Astrocyte of the cerebellum (primary cell): ENCODE measurements at places on chromosomes 2 and 18.
A peak's percentile ranks its signal among the peaks of the same experiment; 100 is the strongest.

DNA sequence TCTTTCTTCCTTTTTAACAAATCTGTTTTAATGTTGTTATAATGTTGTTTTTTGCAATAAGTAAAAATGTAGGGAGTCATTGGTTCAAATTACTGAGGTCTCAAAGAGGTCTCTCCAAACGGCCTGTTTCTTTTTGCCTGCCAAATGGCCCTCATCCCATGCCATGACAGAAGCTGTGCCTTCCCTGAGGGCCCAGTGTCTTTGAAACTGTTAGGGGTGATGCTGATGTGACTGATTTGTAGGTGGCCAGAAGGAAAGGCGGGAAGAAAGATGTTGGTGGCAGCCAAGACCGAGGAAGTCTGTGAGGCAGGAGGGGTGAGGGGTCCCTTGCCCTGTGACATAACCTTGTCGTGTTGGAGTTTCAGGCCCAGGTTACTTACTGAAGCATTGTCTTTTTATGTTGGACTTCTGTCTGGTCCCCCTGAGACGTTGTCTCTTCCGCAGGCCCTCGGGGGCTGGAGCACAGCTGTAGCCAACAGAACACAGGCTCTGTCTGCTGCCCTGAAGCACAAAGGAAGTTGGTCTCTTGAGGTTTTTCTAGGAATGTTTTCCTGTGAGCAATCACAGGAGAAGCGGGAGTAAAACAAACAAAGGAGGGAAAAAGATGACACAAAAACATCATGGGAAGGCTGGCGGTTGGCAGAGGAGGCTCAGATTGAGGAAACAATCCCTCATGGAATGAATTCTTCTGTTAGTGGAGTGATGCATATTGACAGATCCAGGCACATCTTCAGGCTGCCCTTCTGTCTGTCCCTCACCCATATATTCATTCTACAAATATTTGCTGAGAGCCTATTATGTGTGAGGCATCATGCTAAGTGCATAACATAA, 4.9 kb upstream of the ST3GAL5 start:
- peak; percentile 61 for DNase-seq

DNA sequence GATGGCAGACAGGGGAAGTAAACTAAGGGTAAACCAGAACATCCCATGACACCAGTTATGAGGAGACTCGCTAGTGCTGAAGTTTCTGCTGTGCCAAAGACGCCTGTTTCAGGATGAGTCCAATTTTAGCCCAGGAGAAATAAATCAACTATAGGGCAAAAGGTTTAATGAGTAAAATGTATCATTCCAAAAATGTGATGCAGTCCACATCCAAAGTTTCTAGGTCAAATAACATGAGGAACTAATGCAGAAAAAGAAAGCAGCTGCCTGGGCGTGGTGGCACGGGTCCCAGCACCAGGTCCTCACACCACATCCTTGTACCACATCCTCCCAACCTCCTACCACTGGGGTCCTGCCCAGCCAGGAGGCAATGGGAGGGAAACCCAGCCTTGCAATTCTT, 126.9 kb upstream of the CTAGE1 start:
- no peak for DNase-seq

DNA sequence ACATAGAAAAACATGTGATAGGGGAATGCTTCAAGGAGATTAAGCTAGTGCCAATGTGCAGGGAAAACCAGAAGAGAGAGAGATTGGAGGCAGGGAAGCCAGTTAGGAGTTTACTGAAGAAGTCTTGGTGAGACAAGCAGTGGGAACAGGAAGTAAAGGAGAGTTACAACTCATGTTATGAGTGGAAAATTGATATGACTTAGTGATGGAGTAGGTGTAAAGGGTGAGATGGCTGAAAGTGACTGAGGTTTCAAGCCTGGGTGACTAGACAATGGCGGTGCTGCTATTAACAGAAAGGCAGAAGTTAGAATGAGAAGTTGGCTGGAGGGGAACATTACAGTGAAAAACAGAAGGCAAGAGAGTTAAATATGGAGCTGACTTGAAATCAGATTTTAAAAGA, 16.5 kb downstream of the DOK1 start:
- no peak for DNase-seq

GRCh38 chr2:102119255-102119654, 23.3 kb upstream of the IL1R1 start:
- no peak for DNase-seq

DNA sequence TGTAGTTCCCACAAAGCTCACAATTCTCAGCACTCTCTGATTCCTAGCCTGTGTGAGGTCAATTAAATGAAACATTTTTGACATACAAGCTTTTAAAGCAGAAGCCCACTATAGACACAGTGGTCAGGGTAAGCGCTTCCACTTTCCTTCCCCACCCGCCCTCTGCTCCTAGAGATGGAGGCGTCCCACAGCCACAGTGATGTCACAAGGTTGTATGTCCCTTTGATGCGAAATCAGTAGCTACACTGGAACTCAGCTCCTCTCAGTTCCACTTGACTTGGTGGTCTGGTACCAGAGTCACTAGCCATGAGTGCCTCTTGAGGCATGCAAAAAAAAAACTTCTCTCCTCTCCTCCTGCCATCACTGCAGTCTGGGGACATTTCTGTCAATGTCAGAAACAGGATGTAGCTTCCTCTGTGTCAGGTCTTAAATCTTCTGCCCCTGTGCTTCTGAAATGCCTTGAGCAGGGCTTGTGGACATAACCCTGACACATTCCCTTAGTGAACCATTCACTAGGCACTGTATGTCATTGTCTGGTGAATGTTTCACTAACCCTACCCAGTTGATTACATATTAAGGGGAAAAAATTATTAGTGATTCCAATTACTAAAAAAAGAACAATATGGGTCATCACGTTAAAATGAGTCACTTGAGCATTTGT, 7.8 kb downstream of the SULT1C4 start:
- DNase-seq = no peak

- no peak for DNase-seq
These were observed 18.4 kb upstream of the TPO start for GRCh38 chr2:1394709-1395408.

GRCh38 chr18:4130734-4131719, 324.1 kb downstream of the DLGAP1 start:
- no peak for DNase-seq

DNA sequence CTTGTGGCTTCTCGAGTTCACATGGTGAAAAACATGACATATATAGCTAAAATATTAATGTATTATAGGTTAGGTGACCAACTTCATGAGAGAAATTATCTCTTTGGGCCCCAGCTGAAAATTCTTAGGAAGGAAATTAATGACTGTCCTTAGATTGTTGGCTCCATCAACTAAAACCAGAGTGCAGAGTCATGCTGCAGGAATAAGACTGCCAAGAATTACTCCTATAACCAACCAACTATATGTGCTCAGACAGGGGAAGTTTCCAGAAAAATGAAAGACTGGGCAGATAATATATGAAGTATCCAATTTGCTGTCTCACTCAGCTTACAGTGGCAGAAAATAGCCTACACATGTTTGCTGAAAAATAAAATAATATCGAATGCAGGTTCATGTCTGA, 71.0 kb upstream of the TMEFF2 start:
- no peak for DNase-seq

- DNase-seq = no peak
These were observed 280.7 kb upstream of the ZC3H15 start for GRCh38 chr2:186205254-186205911.

DNA sequence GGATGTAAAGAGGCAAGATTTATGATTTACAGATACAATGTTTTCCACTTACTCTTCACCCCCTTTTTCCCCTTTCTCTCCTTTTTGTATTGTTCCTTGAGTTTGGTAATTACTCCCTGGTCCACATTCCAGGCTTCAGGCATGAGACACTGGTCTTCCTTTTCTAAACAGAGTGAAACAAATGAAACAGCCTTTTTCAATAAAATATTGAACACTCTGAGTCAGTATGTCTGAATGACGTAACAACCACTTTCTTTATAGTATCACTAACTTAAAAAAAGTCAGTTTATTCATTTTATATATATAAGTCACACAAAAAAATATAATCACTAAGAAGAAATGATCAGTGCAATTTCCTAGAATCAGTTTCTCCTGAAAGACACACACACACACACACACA, 79.7 kb downstream of the STRN start:
- no peak for DNase-seq

DNA sequence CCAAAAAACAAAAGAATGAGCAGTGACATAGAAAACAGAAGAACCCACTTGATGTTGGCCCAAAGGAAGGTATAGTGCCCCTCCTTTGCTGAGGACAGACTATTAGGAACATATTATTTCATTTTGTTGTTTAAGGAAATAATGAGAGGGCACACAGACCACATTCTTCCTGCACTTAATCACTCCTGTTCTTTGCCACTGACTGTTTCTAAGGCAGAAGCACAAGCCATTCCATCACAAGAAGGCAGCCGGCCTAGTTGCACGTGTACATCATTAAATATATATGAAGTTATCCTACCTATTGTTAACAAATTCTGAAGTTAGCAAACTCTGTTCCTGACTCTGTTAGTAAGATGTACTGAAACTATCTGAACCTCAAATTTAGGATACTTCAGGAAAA, 110.0 kb downstream of the LNPK start:
- no peak for DNase-seq

- no peak for DNase-seq
These were observed 152.3 kb downstream of the MEIS1 start for GRCh38 chr2:66587216-66587615.

DNA sequence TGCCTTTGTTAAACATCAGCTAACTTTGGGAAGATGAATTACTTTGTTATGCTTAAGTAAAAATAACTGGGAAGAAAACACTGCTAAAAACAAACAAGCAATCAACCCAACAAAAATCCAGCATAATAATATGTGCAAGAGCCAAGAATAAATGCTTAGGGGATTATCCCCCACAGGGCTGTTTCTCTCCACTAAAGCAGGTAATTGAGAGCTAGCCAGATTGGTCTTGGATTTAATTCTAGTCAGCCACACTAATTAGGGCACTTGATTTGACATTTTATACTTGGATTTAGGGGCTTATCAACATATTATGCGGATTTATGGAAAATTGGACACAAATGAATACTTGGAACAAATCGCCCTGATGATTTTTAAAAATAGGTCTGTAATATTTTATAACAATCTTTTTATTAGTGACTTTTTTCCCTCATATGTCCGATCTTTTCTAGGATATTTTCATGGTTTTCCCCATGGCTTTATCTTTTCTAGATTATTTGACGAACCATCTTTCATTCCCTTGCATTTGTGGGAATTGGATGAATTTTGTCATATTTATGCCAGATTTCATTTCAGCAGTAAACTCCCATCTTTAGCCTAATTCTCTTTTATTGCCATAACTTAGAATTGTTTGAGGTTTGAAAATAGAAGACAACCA, 199.1 kb upstream of the NXPH2 start:
- DNase-seq = no peak

- DNase-seq = no peak
These were observed 321.6 kb upstream of the HS6ST1 start for GRCh38 chr2:128640166-128640844.

- no peak for DNase-seq
These were observed 103.2 kb downstream of the SLC8A1 start for GRCh38 chr2:40348665-40349064.

DNA sequence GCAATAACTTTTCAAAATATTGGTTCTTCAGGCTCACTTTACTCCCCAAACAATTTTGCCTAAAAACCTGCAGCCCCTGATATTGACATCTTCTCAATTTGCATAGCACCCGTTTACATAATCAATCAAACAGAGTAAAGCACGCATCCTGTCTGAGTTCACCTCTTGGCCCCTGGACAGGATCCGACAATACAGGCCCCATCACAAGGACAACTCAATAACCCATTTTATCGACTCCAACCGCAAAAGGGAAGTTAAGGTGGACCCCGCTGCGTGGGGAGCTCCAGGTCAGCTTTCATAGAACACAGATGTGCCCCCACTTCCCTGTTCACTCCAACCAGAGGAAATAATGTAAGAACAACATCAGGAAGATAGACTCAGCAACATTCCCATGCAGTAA, 44.7 kb downstream of the TTC32 start:
- DNase-seq = no peak

DNA sequence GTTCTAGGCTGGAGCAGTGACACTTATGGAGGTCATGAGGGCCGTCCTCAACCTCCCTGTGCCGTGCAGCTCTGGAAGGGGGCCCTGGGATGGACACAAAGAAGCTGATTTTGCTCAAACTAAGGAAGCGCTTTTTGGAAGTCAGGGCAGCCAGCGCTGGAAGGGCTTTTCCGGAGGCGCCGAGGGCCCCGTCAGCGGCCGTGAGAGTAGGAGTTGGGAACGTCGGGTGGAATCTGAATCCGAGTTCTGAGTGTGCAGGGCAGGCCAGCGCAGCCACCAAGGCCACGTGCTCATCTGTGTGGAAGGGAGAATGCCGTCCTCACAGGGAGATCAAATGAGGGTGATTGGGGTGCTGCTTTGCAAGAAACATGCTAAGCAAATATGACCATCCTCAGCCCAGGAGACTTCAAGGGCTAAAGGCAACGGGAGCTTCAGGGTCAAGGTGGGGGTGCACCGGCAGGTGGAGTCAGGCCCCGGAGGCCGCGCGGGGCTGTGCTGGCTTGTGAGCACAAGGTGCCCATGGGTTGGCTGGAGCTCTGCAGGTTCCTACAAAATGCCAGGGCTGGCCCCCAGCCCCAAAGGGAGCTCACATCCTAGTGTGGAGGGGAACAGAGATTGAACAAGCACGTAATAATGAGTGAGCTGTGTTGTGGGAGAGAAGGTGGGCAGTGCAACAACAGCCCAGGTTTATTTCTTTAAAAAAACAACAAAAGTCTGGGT, 70.4 kb upstream of the HPCAL1 start:
- no peak for DNase-seq

DNA sequence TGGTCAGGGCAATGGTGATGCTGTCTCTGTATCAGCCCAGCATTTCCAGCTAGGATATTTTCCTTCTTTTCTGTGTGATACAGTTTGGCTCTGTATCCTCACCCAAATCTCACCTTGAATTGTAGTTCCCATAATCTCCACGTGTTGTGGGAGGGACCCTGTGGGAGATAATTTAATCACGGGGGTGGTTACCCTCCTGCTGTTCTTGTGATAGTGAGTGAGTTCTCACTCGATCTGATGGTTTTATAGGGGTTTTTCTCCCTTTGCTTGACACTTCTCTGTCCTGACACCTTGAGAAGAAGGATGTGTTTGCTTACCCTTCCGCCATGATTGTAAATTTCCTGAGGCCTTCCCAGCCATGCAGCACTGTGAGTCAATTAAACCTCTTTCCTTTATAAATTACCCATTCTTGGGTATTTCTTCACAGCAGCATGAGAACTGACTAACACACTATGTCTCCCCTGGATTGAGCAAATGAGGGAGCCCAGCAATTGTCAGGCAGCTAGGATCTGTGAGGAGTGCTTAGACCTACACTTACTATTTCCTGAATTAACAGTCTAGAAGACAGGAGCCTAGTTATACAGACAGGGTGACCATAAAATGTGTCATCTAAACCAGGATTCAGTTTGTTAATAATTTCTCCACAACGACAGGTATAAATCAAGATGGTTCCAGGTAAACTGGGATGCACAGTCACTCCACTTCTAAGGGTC, 6.0 kb downstream of the SCN2A start:
- no peak for DNase-seq

GRCh38 chr2:15223887-15224286, 337.2 kb downstream of the NBAS start:
- peak; percentile 44 for DNase-seq

GRCh38 chr2:110657724-110658305, 20.0 kb downstream of the BUB1 start:
- no peak for DNase-seq
